ENCODE measurements at places on chromosomes 16 and 17. TPM values are rescaled to one million over a fixed set of nuclear protein-coding genes. Genes with fewer than 3 reads are reported as not detected.

GRCh38 chr17:35705705-35706104 lies 25.7 kb upstream of the RASL10B start:
- no peaks in the 10 kb centered on the region for H3K4me1 ChIP-seq
- no peak for DNase-seq
- no peak overlapping the region for H3K27ac ChIP-seq
- no peak overlapping the region for H3K4me3 ChIP-seq

DNA sequence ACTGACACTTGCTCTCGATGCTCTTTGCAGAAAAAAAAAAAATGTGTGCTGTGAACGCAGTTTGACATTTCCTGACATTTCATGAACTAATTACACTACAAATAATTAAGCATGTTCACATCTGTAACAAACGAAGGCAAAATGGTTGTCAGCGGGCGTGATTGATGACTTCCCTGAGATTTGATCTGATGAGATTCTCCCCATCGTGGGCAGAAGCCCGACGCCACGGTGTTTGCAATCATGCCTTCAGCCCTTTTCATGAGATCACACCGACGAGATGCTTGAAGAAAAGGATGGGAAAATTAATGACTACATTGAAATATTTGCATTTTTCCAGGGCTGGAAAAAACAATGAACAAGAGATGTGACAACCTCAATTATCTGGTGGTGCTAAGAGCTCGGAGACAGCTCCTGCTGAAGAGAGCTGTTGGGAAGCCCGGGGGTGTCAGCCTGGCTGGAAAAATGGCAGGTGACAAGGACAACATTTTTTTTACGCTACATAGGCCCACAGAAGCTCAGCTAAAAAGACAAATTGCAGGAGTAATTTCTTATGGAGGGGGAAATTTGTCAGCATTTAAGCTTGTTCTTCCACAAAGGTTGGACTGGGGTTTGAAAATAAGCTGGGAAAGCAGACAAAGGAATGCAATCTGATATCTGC lies 259.4 kb upstream of the IRX3 start:
- no peaks in the 10 kb centered on the region for H3K27me3 ChIP-seq
- no peak overlapping the region for H3K4me3 ChIP-seq
- DNase-seq = no peak
- H3K27ac ChIP-seq = no peak overlapping the region

GRCh38 chr16:11610580-11610979 lies 23.9 kb upstream of the LITAF start:
- H3K4me3 ChIP-seq = no peak overlapping the region
- H3K36me3 ChIP-seq = no peaks in the 10 kb centered on the region
- H3K4me1 ChIP-seq = no peaks in the 10 kb centered on the region
- H3K27ac ChIP-seq = no peak overlapping the region
- no peaks in the 10 kb centered on the region for H3K27me3 ChIP-seq

GRCh38 chr16:65572156-65572555 lies 450.3 kb upstream of the CDH11 start:
- H3K27ac ChIP-seq = no peak overlapping the region
- no peaks in the 10 kb centered on the region for H3K36me3 ChIP-seq
- H3K4me1 ChIP-seq = no peaks in the 10 kb centered on the region
- no peak overlapping the region for H3K4me3 ChIP-seq

DNA sequence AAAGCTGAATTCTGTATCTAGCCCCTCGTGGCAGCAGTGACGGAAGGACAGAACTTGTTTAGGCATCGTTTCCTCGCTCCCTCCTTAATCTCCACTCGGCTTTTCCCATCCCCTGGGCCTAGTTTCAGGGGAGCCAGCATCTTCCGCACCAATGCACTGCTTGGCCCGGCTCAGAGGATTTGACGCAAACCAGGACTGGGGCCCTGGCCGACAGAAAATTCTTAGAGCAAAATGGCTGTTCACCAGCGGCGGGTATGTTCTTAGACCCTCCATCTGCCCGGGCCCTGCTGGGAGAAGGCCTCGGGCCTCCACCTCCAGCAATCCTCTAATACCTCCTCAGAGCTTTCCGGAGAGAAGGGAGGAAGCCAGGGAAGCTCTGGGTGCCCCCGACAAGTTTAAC lies 54.6 kb downstream of the TBC1D16 start:
- H3K4me3 ChIP-seq = no peak overlapping the region
- no peak for DNase-seq
- no peaks in the 10 kb centered on the region for H3K27me3 ChIP-seq
- no peak overlapping the region for H3K27ac ChIP-seq

GRCh38 chr16:14560523-14560922 lies 69.5 kb downstream of the PARN start:
- H3K36me3 ChIP-seq = no peaks in the 10 kb centered on the region
- peak overlapping the region; percentile 51 for H3K27ac ChIP-seq
- no peak for DNase-seq
- no peaks in the 10 kb centered on the region for H3K27me3 ChIP-seq
- H3K4me1 ChIP-seq = no peaks in the 10 kb centered on the region

DNA sequence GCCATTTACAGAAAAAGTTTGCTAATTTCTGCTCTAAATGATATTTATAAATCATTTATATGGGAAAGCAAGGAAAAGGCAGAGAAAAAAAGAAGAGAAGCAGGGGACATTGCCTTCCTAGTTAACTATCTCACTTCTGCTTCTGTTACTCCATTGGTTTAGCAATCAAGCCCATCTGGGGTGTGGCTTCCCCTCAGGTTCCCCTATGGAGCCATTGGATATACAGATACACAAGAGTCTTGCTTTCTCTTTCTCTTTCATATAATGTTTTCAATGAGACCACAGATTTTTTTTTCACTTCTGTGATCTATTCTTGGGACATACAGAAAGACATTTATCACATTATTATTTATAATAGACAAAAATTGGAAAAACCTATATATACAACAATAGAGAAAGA lies 105.6 kb upstream of the TOM1L1 start:
- no peak overlapping the region for H3K4me3 ChIP-seq
- H3K27ac ChIP-seq = no peak overlapping the region
- no peaks in the 10 kb centered on the region for H3K27me3 ChIP-seq
- no peaks in the 10 kb centered on the region for H3K36me3 ChIP-seq

Gene MMP15
- 52.3 TPM for total RNA-seq

Gene C1QTNF8
- total RNA-seq = not detected

Measured in right atrium auricular region (tissue), 2 donors.